ENCODE measurements at places on chromosomes 3 and 15.

DNA sequence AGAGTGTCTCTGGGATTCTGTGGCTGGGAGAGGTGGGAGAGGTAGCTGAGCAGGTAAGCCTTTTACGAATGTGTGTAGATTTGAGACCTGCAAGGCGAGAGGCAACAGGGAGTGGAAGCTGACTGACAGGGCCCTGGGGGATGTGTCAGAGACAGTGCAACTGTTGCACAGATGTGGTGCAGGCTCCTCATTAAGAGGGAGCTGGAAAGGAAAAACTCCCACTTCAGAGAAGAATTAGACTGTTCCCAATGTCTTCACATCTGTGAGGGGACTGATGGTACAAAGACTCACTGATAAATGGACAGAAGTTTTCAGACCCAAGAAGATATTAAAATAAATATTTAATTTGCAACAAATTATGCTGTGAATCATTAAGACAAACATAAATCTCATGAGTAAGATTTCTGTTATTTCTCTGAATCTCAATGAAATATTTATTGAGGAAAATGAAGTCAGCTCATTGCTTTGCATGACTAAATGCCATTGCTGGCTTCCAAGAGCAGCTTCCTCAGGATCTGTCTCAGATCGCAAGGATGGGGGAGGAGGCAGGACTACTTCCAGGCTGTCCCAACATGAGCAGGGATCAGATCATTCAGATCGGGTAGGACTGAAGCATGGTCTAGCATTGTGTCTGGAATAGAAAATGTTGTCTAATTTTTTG lies 127.3 kb upstream of the ROPN1 start:
- peak; percentile 10 for DNase-seq

DNA sequence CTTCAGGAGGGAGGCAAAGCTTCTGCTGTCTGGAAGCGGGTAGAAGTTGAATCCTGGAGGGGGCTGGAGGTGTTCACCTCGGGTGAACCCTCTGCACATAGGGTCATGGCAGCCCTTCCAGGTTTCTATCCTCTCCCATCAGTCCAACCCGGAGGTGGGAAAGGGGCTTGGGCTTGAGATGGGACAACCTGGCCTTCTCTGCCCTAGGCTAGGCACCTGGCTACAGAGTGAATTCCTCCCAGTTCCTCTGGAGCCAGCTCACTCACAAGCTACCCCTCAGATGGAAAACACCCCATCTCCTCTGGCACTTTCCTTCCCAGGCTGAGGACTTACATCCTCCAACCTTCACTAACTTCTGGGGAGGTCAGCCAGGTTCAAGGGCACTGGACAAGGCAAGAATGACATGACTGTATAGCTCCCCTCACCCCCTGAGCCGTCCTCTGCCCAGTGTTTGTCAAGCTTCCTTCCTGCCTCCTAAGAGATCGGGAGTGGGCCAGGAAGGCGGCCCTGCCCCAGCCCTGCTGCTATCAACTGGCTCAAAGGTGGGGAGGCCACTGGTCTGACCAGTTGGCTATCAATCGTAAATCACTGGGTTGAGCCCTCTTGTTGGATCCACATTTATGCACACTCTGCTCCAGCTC lies 45.8 kb downstream of the KLF15 start:
- no peak for DNase-seq

GRCh38 chr3:118573912-118574311 lies 460.7 kb downstream of the IGSF11 start:
- DNase-seq = no peak

- peak; percentile 71 for DNase-seq
Measured at GRCh38 chr15:78000091-78000926, 77.2 kb downstream of the TBC1D2B start.

DNA sequence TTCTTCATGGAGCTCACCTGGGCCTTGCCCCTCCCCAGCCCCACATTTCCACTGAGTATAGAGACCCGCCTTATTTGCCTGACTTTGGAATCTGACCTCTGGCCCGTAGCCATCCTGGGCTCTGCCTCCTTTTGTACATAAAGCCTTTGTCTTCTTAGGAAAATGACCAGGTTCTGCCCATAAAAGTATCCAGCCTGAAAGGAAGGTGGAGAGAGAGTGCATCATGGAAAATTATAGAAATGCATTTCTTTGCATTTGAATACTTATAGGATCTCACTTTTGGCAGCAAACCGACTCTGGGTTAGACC lies 3.6 kb upstream of the SH2D7 start:
- no peak for DNase-seq

DNA sequence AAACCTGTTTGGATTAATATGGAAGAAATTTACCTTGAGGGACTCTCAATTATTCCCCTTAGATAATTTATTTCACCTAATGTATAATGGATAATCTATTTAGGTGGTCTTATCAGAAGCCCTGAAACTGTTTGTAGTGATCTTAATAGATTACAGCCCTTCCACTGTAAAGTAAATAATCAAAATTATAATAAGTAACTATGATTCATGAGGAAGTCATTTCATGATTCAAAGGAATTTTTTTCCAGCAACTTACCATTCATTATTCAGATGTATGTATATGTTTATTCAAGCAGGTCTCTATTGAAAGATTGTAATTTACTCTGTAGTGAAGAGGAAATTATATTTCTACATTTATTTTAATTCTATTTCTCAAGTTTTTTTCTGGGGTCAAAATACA lies 250.6 kb upstream of the ROBO1 start:
- DNase-seq = peak; percentile 35

- DNase-seq = no peak
Measured at GRCh38 chr3:9135930-9136525, 113.4 kb downstream of the SRGAP3 start.

- DNase-seq = no peak
Measured at GRCh38 chr15:57375827-57376695, at the start of gene CGNL1. TSS of gene CGNL1 (plus strand) at chr15:57376505. CDS start at chr15:57438000, 61,495 bp downstream.

DNA sequence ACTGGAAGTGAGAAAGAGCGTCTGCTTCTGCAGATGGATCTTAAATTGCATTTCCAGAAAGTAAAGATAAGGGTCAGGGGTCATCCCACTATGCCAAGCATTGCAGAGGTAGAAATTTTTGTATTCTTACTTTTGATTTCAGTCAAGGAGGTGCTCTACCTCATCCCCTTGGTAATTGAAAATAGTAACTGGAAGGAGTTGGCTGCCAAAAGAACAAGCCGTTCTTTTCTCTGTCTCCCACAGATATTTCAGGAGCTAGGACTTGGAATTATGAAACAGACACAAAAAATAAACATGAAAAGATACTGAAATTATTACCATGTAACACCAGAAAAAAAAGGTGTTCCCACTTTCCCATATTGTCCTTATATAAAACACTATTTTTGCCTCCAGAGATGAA lies 309.9 kb upstream of the UMPS start:
- no peak for DNase-seq

- DNase-seq = no peak
Measured at GRCh38 chr3:6251612-6252400, 609.1 kb upstream of the GRM7 start.

- DNase-seq = no peak
Measured at GRCh38 chr3:173870976-173871375, 473.4 kb downstream of the NLGN1 start.

- DNase-seq = peak; percentile 6
Measured at GRCh38 chr3:186798239-186798874, 7.9 kb downstream of the RFC4 start.

GRCh38 chr15:62617741-62618140 lies 424.8 kb upstream of the TPM1 start:
- DNase-seq = no peak

DNA sequence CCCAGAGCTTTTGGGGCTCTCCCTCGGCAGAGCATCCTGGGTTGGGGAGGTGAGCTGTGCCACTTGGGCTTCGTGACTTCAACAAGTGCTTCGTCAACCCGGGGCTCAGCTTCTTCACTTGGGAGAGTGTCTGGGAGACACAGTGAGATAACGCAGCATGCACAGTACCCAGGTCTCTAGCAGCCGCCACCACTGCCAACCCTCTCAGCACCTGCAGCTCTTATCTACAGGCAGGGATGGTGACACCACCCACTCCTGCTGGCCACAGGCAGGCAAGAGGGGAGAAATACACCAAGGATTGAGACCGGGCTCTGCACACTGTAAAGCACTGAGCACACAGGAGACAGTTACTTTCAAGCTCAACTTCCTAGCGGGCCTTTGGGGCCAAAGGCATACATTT lies 11.6 kb downstream of the TKT start:
- no peak for DNase-seq

DNA sequence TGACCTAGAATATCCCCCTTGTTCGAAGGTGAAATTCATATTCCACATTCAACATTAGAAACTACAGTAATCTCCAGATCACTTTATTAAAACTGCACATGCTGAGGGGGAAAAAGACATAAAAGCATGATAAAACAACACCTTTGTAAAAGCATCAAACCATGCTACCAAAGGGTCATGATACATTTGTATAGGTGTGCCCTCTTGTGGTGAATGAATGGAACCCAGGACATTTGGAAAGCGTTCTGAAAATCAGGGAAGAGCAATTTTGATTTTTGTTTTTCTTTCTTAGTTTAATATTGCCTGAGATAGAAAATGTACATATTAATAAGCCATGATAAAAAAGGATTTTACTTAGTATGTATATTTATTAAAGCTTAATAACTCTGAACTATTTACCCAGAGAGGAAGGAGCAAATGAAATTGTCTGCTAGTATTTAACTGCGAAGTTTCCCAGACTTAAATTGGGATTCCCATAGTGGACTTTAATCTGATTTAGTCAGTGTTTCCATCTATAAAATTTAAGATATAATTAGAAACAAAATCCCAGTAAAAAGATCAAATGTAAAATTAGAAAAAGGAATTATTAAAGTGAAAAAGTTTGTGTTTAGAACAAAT lies 105.8 kb upstream of the ARL6 start:
- DNase-seq = peak; percentile 36

DNA sequence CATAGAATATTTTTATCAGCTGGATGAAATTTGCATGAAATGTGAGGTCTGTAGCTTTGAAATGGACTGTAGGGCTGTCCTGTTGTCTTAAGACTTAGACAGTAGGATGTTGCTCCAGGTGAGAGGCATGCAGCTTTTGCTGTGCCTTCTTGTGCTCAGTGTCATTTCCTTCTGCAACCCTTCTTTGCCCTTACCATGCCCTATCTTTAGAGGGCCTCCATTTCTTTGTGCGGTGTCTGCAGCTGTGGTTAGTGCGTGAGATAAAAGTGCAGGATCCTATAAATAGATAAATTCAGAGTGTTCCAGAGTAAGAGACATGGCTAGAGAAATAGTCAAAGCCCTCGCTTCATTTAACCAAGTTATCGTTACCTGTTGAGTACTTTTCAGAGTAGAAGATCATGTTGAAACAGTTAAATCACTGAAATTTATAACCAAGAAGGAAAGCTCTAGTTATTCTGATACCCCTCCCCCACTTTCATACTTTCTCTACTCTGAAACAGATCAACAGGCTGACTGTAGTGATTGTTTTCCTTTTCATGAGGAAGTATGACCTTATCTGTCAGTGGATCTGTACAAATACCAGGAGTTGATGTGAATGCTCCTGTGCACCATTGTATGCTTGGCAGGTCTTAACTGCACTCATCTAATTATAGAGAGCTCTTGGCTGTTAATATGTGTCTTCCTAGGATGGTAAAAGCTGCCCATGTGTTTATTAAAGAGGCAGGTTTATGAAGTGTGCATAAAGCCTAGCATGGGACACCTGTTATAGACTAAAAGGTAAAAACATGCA lies 18.2 kb downstream of the EIF3J start:
- peak; percentile 37 for DNase-seq

GRCh38 chr3:135878501-135878900 lies 87.0 kb upstream of the PPP2R3A start:
- DNase-seq = no peak

GRCh38 chr3:136353461-136353860 lies 103.3 kb downstream of the PCCB start:
- no peak for DNase-seq

GRCh38 chr15:86647810-86648440 lies 568.3 kb downstream of the AGBL1 start:
- DNase-seq = no peak
